ENCODE measurements at places on chromosomes 2 and 18.

GRCh38 chr2:177313162-177313781, 48.7 kb upstream of the NFE2L2 start:
- DNase-seq, result no peak

DNA sequence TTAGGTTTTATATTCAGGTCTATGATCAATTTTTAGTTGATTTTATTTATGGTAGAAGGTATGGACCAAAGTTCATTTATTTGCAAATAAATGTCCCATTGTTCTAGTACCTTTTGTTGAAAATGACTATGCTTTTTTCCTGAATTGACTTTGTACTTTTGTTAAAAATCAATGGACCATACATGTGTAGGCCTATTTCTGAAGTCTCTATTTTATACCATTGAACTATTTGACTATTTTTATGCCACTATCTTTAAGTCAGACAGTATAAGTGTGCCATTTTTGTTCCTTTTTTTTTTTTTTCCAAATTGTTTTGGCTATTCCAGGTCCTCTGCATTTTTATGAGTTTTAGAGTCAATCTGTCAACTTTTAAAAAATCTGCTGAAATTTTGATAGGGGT, 73.6 kb upstream of the UGP2 start:
- no peak for DNase-seq

DNA sequence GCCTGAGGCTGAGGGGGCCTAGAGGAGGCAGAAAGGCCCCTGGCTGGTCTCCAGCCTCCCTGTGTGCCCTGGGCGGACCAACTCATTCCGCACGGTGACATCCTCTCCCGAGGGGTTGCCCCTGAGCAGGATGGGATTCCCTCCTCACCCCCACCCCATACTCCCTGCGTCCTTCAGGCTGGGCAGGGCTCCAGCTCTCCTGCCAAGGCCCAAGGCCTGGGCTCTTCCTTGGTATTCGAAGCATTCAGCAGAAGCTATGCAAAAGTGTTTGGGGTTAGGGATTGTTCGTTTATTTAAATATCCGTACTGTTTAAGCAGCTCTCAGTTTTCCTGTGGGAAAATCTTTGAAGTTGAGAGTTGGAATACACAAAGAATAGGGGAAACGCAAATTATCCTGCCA, 113.1 kb upstream of the RAB12 start:
- no peak for DNase-seq

- peak; percentile 52 for DNase-seq
These were observed 2.4 kb upstream of the PROC start for GRCh38 chr2:127415593-127416505.

- DNase-seq, result no peak
These were observed 646.9 kb upstream of the ZEB2 start for GRCh38 chr2:145166731-145167302.

DNA sequence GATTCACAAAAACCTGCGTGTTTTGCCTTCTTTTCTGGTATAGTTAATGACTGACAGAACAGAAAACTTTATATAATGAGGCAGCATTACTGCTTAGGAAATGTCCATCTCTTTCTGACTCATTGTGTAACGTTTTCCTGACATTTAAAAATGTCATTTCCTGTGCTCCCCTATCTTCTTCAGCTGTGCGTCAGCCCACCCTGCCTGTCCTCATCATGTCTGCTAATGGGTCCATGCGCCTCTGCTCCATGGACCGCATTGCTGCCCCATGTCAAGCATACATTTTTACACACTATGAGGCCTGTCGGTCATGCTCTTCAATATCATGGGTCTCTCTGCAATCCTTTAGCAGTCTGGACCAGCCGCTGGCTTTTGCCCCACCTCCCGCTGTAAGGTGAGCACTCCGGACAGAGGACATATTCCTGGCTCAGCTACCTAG, 234.3 kb downstream of the CDCA7 start:
- no peak for DNase-seq

DNA sequence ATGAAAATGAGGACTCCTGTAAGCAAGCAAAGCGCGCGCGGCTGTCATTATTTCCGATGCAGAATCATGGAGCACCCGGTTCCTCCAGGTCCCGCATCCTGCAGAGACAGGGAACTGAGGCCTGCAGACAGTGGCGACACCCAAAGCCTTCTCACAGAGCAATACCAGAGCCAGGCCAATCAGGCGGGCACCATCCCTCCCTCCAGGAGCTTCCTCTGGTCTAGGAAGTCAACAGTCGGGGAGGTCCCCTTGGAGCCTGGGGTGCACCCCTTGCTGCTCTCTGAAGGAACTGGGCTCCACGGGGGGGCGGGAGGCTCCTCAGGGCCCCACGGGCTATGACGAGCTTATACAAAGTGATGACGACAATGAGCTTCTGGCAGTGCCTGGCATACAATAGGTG, 60.3 kb upstream of the HPCAL1 start:
- DNase-seq, result no peak

GRCh38 chr2:150983314-150983897, 278.3 kb downstream of the RBM43 start:
- no peak for DNase-seq

DNA sequence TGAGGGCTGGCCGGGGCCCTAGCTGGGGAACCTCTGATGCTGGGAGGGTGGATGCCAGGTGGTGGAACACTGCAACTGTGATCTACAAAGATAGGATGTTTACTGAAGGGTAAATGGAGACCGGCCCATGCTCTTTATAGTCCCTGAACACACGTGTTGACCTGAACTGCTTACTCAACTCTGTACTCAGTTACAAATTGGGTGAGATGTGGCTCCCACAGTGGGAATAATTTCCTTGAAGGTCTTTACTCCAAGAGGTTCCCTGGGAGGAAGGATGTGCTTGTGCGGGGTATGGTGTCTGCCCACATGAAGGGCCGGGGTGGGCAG, 254.1 kb downstream of the PRKCE start:
- DNase-seq, result no peak

DNA sequence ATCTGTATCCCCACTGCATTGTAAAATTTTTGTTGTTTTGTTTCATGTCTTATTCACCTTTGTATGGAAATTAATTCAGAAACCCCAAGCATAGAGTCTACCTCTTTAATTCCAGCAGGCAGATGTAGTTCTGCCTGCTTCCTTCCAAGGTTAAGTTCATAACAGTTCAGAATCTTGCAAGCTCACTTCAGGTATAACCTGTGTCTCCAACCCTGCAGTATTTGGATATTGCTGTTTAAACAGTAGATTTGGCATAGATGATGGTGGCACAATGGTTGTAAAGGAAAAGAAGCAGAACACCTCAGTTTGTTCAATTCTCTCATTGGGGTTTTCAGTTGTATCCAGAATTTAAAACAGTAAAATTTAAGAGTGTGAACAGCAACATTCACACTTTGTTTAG, 21.2 kb downstream of the SULT1C2 start:
- no peak for DNase-seq

DNA sequence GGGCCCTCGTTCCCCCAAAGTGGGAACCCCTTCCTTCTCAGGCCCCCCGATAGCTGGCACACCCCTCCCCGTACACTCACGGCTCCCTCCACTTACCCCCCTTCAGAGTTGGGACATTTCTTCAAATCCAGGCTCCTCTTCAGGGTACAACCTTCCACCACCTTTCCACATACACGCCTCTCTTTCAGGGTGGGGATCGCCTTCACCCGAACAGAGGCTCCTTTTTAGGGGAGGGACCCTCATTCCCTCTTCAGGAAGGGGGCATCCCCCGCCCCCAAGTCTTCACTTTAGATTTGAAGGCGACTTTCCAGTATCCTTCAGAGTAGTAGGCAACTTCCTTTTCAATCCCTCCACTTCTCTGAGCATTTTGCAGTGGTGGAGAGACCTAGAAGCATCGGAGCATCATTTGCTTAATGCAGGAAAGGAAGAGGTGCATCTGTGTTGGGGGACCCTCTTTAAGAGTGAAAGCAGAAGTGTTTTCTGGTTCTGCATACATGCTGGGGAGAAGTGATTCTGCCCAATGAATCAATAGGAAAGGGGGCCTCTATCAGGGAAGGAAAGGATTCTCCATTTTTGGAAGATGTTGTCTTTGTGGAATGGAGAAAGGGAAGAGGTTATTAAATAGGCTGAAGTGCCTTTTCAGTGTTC, 845 bp downstream of the EML4 start:
- DNase-seq, result no peak

DNA sequence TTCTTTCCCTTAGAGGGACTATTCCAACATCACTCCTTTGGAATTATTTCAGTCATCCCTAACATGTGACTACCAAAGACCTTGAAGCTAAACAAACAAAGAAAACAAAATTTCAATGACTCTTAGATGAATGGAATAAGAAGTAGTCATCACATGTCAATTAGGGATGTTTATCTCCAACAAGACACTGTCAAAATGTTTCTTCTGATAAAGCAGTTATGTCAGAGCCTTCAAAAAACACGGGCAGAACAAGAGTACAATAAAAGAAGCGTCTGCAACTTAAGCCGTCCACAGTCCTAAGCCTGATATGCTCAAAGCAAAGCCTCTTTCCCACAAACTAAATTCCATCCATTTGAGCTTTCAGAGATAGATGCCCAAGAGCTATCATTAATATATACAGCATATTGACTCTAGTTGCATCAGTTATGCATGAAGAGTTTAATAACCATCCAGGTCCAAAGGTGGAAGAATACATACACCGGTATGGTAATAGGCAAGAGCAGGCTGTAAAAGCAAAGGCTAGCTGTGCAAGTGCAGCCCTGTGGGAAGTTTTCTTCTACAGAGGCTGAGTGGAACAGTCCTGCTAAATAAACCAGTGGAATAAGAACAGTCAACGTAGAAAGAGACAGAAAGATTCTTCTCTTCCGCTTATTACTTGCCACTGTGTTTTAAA, 98.1 kb downstream of the ICA1L start:
- DNase-seq, result no peak

DNA sequence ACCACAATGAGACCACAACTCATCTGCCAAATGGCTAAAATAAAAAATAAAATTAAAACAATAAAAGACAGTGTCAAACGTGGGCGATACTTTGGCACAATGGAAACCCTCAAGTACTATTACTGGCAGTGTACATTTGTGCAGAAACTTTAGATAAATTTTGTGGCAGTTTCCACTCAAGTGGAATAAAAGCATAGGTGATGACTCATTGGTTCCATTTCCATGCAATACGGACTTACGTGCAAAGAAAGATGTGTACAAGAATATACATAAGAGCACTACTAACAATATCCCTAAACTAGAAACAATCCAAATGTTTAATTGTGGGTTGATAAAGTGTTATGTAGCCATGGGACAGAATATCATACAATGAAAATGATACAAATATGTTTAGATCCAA, 259.0 kb upstream of the HNMT start:
- DNase-seq, result no peak

DNA sequence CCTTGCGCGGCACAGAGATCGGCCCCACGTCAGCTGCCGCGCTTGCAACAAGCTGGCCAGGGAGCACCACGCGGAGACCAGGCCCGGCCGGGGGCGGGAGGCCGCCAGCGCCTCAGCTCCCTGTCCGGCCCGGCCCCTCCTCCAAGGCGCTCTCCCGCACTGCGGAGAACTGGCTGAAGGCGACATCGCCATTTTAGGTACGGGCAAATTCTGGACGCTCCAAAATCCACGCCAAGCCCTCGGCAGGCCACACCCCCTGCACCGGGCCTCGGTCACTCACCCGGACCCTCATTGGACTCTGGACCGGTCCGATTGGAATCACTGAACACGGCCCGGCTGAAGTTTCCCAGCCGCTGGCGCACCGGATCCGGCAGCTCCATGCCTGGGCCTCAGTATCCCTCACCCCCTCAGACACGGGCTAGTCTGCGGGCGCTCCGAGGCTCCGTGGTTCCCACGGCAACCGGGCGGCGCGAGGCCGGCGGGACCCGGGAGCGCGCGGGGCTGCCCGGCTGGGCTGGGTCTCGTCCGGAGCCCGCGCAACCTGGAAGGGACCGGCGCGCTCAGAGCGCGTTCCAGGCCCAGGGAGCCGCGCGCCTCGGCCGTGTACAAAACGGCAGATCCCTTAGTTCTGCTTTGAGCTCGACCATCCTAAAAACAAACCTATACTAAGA, at the start of gene TMEM17:
TMEM17 (minus strand) TSS at position 446 of the 671 bp plus-strand sequence; CDS start at position 380, 66 bp downstream.
- DNase-seq, result peak; percentile 73

- DNase-seq, result no peak
These were observed 60.1 kb downstream of the ST3GAL5 start for GRCh38 chr2:85828725-85829124.

- no peak for DNase-seq
These were observed 3.0 kb downstream of the LRRFIP1 start for GRCh38 chr2:237630216-237631000.

DNA sequence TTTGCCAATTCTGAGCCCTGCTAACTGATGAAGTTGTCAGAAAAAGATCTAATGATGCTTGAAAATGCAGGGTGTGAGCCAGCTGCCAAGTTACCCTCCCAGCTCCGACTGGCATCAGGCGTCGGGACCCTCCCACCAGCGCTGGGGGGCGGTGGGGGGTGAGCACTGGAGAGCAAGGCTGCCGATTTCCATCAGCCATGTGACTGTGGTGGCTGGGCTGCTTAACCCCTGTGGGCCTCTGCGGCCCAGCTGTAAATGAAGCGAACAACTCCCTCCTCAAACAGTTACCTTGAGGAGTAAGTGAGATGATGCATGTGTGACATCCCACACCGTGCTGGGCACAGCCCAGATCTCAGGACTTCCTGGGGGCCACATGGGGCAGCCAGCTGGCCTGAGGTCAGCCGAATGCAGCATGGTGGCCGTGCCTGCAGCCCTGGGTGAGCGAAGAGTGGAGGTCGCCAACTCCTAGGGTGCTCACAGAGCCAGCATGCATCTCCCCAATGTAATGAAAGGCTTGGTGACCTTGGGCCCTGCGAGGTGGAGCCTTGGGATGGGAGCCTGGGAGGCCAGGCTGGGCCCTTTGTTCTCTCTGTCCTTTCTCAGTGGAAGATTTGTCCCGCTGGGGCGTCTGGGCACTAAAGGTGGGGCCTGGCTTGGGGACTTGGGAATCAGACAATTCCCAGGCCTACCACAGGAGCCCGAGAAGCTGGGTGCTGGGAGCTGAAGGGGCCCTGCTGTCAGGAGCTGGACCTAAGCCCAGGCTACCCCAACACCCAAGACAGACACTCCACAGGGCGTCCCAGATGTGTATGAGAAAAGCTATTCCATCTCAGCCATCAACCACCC, 25.1 kb downstream of the CIB4 start:
- no peak for DNase-seq

DNA sequence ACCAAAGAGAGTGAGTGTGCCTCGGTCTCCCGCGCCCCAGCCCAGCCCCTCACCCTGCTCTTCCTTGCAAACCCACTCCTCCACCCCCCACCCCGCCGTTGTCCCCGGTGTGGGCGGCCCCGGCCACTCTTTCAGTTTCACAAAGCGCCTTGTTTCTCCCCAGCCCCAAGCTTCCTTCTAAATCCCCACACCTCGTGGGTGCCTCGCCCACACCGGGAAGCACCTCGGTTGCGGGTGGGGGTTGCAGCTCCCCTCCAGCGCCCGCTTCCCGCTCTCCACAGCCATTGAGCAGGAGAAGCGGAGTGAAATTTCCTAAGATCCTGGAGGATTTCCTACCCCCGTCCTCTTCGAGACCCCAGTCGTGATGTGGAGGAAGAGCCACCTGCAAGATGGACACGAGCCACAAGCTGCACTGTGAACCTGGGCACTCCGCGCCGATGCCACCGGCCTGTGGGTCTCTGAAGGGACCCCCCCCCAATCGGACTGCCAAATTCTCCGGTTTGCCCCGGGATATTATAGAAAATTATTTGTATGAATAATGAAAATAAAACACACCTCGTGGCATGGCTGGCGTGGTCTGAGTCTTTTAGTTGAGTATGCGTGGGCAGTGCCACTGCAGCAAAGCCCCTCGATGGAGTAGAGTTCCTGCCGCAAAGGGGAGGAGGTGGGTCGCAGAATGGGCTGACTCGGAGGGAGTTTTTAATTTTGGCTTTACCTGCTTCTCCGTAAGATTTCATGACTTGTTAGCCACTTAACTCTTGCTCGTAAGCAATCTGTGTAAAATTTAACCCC, 848 bp downstream of the TMSB10 start:
- no peak for DNase-seq
